HTR-8/SVneo (cell line): ENCODE measurements at places on chromosomes 1 and 21.
A peak's percentile ranks its signal among the peaks of the same experiment; 100 is the strongest.

DNA sequence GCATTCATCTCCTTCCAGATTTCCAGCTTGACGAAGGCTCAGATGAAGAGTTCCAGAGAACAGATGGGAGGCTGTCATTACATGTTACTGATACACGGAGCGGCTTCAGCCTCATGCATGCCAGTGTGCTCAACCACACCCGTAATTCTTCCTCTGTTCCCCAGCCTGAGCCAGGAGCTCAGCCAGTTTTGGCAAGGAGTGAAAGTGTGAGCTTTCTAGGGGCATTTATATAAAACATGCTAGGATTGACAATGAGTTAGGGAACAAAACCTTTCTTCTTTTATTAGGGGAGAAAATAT is 290.4 kb upstream of the PLXNA2 start:
- DNase-seq = no peak

- DNase-seq = no peak
Observed at GRCh38 chr1:166017395-166017794, 149.4 kb downstream of the FAM78B start.

- no peak for DNase-seq
Observed at GRCh38 chr1:200323856-200324400, 85.9 kb downstream of the ZNF281 start.

- DNase-seq = no peak
Observed at GRCh38 chr1:30586671-30587070, 136.7 kb downstream of the MATN1 start.

GRCh38 chr21:46459356-46460112 is 843 bp downstream of the DIP2A start:
- no peak for DNase-seq

GRCh38 chr1:67619080-67619479 is 65.9 kb upstream of the GADD45A start:
- no peak for DNase-seq

DNA sequence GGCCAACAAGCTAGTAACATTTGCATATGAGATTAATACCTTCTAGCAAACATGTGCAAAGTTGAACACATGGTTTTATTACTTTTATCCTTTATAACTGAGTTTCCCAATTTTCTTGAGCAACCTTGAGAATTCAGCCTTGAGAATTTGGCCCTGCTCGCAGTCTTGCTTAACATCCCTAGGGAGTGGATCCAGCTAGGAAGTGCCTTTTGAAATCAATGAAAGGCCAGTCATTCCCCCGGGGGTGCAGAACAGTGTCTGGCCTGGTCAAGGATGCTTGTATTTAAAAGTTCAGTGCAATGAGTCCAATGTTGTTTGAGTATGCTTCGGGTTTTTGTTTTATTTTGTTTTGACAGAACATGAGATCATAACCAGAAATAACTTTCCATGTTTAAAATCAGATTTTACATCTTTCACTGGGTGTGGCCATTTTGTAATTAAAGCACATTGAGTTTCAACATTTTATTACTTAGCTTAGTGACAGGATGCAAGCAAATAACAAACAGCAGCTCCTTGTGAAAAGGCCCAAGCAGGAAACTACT is 16.7 kb downstream of the PALMD start:
- DNase-seq = no peak

DNA sequence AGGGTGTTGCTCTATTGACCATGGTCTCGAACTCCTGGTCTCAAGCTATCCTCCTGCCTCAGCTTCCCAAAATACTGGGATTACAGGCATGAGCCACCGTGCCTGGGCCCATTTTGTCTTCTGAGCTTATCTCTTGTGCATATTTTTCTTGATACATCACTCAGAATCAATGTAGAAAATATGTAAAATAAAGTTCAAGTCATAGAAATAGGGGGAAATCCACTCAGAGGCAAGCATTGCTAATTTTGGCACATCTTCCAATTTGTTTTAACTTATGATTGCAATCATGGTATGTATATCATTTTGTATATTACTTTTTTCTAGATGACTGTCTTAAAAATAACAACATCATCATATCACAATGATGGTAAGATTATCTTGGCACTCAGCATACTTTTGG is 21.6 kb downstream of the RIT1 start:
- no peak for DNase-seq

GRCh38 chr1:151455231-151455630 is 4.1 kb downstream of the POGZ start:
- DNase-seq = no peak

GRCh38 chr1:244304656-244305055 is 147.1 kb downstream of the ADSS2 start:
- DNase-seq = no peak

DNA sequence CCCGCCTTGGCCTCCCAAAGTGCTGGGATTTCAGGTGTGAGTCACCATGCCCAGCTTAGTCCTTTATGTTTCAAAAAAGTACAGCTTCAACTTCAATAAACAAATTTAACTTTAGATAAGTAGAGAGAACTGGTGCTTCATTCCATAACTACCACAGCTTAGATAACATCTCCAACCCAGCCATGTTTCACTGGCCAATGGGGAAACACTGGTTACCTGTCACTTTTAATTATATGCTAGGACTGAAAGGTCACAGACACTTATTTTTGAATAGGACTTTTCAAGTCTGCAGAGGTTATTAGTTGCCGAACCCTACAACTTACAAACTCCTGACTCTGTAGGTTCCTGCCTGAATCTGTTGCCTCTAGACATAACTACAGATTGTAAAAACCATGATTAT is 56.5 kb upstream of the ST6GALNAC3 start:
- no peak for DNase-seq

- no peak for DNase-seq
Observed at GRCh38 chr1:193680924-193681316, 494.5 kb upstream of the B3GALT2 start.

DNA sequence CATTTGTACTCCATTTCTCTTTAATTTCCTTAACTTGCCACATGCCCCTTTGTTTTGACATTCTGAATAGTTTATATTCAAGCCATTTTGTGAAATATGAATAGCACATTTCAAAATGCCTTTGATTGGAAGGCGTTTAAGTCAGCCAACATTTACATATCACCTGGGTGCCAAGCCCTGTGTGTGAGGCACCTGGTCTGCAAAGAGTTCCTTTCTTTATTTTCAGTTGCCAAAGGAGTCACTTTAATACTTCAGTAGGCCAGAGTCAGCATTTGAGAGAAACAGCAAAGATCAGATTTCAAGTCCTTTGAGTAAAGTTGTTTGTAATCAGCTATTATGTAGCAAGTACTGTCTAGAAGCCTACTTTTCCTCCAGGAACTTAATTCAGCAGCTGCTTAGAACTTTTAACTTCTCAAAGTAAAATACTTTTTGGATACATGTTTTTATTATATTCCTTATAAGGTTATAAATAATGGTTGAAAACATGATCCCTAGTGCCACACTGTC is 70.8 kb downstream of the DTL start:
- DNase-seq = no peak

GRCh38 chr1:8283058-8283884 is 34.6 kb upstream of the SLC45A1 start:
- DNase-seq = no peak

DNA sequence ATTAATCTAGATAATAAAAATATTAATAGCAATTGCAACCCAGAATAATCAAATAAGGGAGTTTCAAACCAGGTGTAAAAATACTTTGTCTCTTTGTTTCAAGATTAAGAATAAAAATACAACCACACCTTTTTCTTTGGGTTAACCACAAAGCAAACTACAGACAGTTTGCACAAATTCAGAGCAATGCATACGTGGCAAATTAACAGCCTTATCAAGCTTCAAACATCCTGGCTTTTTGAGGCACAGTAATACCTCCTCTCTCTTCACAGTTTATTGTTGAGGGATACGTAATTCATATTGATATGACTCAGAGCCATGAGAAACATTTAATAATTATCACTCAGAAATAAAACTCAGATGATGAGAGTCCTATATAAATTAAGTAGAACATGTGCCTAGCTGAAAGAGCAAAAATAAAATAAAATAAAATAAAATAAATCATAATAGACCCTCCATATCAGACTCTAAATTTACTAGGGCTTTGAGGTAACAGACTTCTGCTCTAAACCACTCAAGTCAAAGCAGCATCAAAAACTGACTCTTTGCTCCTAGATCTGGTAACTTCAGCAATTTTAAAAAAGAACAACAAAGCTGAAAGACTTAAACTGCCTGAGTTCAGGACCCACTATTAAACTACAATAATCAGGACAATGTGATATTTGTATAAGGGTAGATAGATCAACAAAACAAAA is 11.4 kb downstream of the EDEM3 start:
- no peak for DNase-seq

- DNase-seq = no peak
Observed at GRCh38 chr1:213138892-213139291, 87.9 kb downstream of the RPS6KC1 start.

- no peak for DNase-seq
Observed at GRCh38 chr1:159870704-159871103, 8.2 kb upstream of the VSIG8 start.

DNA sequence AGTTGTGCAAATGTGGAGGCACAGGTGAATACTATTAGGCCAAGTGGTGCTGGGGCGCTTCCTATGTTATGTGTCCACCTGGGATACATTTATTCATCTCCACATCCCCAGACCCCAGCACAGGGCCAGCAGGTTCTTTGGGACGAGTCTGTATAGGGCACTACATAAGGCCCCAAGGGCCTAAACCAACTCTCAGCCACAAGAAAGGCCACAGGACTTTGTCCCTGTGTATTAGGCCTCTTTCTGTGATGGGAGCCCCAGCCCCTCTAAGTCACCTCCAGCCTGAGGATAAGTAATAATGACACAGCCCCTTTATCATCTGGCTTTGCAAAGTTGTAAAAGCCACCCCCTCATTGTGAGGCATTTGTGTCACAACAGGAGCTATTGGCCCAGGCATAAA is 79.2 kb upstream of the CD1D start:
- no peak for DNase-seq

GRCh38 chr1:110504226-110504625 is 14.7 kb downstream of the KCNA10 start:
- DNase-seq = no peak

DNA sequence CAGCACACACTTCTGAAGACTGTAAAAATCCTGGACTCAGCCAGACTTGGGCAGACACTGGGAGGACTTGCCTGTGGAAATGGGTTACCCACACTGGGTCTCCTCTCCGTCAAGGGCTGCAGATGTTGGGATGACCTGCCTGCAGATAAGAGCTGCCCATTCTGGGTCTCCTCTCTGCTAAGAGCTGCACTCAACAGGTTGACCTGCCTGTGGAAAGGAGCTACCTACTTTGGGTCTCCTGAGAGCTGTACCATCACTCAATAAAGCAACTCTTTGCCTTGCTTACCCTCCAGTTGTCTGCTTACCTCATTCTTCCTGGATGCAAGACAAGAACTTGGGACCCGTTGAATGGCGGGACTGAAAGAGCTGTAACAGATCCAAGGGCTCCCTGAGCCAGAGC is 28.2 kb downstream of the ZCCHC17 start:
- no peak for DNase-seq

- DNase-seq = no peak
Observed at GRCh38 chr1:66438062-66438461, 95.9 kb upstream of the SGIP1 start.

GRCh38 chr1:85340427-85340826 is 64.0 kb upstream of the BCL10 start:
- DNase-seq = no peak

- no peak for DNase-seq
Observed at GRCh38 chr1:30928171-30928570, 19.6 kb upstream of the SDC3 start.

DNA sequence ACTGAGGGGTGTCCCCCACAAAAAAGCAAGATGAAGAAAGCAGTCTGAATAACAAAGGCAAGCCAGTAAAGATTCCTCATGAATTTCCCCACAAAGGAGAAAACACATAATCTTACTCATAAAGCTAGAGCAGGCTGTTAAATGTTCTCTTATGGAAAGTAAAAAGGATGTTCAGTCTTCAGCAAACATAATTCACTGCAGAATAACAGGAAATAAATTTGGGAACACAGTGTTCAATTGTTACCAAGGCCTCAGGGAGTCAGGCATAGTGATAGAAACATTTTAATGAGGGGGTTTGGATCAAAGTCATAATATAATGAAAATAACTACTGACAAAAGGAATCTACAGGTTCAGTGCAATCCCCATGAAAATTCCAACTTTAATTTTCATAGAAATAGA is 297.6 kb downstream of the DPYD start:
- DNase-seq = no peak

- DNase-seq = no peak
Observed at GRCh38 chr1:227396539-227397353, 78.5 kb upstream of the CDC42BPA start.

DNA sequence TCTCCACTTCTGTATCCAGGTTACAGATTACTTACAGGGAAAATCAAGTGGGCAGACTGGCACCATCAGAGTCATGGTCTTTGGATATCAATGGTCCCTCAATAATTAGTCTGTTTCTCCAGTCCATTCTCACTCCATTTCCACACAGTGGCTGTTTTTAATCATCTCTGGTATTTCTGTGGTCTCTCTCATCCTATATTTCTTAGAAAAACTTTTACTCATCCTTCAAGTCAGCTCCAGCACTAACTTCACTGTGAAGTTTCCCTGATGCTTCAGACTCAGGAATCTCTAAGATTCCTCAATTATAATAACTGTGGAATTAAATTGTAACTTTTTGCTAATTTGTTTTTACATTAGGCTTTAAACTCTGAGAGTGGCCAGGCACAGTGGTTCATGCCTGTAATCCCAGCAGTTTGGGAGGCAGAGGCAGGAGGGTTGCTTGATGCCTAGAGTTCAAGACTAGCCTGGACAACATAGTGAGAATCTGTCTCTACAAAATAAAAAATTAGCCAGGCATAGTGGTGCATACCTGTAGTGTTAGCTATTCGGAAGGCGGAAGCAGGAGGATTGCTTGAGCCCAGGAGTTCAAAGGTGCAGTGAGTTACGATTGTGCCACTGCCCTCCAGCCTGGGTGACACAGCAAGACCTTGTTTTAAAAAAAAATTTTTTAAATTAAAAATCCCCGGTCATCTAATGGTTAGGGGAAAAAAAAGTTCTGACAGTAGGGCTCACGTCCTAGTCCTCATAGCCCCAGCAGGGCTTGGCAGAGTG is 10.6 kb downstream of the CD160 start:
- DNase-seq = no peak

DNA sequence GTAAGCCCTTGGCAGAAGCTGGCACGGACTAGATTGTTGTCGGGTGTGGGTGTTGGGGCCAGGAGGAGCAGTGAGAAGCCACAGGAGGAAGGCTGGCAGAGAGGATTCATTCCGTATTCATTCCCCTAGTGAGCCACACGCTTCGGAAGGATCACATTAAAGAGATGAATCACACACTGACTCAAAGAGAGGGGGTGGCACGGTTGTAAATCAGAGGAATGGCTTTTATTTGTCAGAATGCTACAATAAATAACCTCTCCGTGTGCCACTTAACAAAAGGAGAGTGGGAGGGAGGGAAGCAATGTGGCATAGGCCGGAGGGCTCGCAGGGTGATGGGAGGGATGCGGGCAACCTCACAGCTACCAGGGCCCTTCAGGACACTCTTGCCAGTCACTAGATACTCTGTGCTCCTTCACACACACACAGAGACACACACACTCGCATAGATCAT is 135.5 kb downstream of the HIVEP3 start:
- peak; percentile 74 for DNase-seq

- DNase-seq = no peak
Observed at GRCh38 chr1:14947421-14947820, 206.1 kb upstream of the TMEM51 start.
